ENCODE measurements at places on chromosomes 11 and 22.
A peak's percentile ranks its signal among the peaks of the same experiment; 100 is the strongest.

DNA sequence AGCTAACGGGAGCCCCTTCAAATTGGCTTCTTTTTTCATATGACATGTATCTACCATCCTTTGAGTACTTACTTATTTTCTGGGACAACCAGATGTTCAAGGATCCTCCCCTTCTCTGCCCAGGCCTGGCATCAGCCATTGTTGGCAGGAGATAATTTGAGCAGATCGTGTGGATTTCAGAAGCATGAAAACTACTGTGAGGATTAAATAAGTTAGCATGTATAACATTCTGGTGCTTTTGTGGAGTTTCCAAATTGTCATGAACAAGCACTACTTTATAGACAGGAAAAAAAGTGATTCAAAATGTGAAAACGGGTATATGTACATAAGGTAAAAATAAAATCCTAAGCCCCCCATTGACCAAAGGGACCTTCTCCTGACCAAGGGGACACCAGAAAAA lies 2.1 kb upstream of the NADSYN1 start:
- DNase-seq, result no peak

DNA sequence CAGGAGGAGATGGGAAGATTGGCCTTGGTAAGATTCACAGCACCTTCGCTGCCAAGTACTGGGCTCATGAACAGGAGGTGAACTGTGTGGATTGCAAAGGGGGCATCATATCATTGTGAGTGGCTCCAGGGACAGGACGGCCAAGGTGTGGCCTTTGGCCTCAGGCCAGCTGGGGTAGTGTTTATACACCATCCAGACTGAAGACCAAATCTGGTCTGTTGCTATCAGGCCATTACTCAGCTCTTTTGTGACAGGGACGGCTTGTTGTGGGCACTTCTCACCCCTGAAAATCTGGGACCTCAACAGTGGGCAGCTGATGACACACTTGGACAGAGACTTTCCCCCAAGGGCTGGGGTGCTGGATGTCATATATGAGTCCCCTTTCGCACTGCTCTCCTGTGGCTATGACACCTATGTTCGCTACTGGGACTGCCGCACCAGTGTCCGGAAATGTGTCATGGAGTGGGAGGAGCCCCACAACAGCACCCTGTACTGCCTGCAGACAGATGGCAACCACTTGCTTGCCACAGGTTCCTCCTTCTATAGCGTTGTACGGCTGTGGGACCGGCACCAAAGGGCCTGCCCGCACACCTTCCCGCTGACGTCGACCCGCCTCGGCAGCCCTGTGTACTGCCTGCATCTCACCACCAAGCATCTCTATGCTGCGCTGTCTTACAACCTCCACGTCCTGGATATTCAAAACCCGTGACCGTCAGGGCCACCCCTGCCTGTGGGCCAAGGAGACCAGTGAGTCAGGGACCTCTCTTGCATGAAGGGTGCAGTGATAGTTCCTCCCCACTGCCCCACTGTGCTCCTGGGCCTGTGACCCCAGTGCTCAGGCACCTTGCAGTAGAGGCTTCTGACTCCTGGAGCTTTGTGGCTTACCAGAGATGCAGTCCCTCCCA lies 83.6 kb downstream of the BCR start:
- DNase-seq, result peak; percentile 68

- DNase-seq, result no peak
These were observed 1181.0 kb upstream of the TENM4 start for GRCh38 chr11:80621871-80622270.

DNA sequence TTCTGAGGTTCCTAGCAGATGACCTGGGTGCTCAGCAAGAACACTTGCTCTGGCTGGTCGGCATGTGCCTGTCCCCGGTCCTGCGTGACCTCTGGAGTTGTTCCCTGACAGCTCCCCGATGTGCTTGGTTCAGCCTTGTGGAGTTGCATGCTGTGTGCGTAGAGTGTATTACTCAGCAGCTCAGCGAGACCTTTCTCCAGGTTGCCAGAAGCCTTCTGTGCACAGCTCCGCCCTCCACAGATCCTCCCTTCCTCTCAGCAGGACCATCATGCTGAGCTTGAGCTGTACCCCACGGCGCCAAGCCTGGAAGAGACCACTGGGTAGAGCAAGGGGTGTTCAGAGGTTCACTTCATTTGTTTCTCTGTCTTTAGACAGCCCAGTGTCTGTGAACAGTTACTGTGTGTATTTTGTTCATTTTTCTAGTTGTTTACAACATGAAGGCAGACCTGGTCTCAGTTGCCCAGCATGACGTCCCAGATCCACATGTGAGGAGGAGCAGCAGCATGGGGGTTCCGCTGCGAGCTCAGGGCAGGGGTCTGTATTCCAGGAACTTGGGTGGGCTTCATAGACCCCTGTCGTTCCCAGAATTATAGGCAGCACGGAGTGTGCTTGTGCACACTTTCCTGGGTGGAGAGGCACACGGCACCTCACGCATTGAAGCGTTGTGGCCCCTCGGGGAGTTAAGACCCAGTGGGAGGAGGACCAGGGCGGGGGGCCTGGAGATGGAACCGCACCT lies 148.6 kb downstream of the IGLL1 start:
- no peak for DNase-seq

DNA sequence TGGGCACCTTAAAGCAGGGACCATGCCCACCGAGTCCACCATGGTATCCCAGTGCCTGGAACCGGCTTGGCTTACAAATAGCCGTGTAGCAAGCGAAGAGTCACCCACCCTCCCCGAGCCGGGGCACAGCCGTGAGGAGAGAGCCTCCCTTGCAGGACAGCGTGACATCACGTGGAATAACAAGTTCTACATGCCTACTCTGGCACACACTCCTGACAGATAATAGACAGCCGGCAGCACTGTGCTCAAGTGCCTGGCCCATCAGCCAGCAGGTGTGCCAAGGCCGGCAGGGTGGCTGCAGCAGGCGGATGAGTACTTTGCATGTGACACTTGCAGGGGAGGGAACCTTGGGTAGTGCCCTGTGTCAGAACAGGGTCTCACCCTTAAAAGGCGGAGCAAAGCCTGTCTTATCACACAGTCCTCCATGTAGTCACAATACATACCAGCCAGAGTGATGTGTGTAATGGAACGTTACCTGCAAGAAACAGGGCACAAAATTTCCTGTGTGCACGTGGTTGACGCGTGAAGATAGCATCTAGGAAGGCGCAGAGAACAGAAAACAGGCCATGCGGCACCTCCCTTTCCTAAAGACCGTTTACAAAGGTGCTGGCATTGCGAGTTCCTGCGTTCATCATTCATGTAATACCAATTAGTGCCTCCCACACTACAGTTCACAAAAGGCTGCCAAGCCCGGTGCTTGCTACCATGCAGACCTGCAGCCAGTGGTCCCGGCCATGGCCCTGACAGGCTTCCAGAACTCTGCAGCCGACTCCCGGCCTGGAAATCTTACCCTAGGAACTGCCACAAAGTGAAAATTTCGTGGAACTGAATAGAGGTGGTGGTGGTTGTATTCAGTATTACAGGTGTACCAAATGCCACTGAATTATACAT lies 16.4 kb downstream of the TOM1 start:
- DNase-seq, result peak; percentile 17

GRCh38 chr11:95076416-95076815 lies 9.7 kb downstream of the SRSF8 start:
- DNase-seq, result no peak

- DNase-seq, result no peak
These were observed 137.3 kb upstream of the RASSF10 start for GRCh38 chr11:12871788-12872321.

- no peak for DNase-seq
These were observed 8.0 kb downstream of the B3GNT6 start for GRCh38 chr11:77042111-77042726.

- no peak for DNase-seq
These were observed 48.1 kb upstream of the SPATA19 start for GRCh38 chr11:133893381-133893780.

GRCh38 chr11:44595964-44596381 lies 30.5 kb downstream of the CD82 start:
- DNase-seq, result no peak

DNA sequence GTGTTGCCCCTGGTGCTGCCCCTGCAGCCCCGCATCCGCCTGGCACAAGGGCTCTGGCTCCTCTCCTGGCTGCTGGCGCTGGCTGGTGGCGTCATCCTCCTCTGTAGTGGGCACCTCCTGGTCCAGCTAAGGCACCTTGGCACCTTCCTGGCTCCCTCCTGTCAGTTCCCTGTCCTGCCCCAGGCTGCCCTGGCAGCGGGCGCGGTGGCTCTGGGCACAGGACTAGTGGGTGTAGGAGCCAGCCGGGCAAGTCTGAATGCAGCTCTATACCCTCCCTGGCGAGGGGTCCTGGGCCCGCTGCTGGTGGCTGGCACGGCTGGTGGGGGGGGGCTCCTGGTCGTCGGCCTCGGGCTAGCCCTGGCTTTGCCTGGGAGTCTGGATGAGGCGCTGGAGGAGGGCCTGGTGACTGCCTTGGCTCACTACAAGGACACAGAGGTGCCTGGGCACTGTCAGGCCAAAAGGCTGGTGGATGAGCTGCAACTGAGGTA lies 278 bp downstream of the ROM1 start:
- DNase-seq, result no peak

GRCh38 chr11:69969890-69970784 lies 108.0 kb upstream of the ANO1 start:
- no peak for DNase-seq

- DNase-seq, result no peak
These were observed 6.5 kb downstream of the MMP1 start for GRCh38 chr11:102791271-102792036.

- no peak for DNase-seq
These were observed 46.5 kb downstream of the NFAM1 start for GRCh38 chr22:42385696-42386095.

DNA sequence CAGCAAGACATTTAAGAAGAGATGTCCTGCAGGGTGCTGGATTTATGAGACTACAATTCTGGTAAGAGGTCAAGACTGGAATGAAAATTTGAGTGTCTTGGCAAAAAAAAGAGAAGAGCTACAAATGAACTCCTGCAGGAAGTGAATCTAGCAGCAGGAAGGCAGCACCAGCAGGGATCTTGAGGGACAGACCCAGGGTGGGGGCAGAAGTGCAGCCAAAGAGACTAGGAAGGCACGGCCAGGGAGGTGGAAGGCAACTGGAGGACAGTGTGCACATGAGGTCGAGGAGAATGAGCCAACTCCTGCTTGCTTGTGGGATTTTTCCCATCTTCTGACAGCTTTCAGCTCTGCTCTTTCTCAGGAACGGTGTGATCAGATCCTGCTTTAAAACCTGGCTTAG lies 263.2 kb downstream of the BUD13 start:
- DNase-seq, result no peak

- no peak for DNase-seq
These were observed 56.1 kb downstream of the APOL3 start for GRCh38 chr22:36104435-36104834.

DNA sequence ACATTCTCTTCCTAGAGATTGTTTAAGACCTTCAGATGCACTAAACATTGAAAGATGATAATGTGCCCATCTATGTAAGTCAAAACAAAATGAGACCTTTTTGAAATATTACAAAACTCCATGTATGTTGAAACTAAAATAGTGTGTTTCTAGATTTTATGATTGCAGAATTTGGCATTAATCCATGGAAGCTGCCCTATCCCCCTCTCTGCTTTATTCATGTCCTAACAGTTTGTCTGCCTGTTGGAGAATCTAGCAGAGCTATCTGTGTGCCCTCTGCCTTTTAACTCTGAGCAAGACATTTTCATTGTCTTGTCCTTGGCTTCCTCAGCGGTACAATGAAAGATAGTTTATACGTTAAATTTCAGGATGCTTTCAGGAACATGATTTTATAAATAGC lies 105.5 kb downstream of the FAT3 start:
- no peak for DNase-seq

DNA sequence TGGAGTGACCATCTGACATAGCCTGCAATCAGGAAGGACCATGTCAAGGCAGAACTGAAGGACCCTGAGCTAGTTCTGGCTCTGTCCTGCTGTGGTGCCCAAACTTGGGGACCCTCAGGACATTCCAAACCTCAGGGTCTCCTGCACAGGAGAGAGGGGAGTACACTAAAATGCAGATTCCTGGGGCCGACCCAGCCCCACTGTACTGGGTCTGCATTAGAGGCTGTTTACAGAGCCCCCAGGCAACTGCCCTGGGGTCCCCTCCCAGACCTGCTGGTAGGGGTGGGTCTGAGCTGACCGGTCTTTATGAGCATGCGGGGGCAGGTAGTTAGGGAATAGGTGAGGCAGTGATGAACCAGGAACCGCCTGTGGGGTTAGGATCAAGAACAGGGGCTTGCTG lies 6.8 kb downstream of the TRPM5 start:
- no peak for DNase-seq

DNA sequence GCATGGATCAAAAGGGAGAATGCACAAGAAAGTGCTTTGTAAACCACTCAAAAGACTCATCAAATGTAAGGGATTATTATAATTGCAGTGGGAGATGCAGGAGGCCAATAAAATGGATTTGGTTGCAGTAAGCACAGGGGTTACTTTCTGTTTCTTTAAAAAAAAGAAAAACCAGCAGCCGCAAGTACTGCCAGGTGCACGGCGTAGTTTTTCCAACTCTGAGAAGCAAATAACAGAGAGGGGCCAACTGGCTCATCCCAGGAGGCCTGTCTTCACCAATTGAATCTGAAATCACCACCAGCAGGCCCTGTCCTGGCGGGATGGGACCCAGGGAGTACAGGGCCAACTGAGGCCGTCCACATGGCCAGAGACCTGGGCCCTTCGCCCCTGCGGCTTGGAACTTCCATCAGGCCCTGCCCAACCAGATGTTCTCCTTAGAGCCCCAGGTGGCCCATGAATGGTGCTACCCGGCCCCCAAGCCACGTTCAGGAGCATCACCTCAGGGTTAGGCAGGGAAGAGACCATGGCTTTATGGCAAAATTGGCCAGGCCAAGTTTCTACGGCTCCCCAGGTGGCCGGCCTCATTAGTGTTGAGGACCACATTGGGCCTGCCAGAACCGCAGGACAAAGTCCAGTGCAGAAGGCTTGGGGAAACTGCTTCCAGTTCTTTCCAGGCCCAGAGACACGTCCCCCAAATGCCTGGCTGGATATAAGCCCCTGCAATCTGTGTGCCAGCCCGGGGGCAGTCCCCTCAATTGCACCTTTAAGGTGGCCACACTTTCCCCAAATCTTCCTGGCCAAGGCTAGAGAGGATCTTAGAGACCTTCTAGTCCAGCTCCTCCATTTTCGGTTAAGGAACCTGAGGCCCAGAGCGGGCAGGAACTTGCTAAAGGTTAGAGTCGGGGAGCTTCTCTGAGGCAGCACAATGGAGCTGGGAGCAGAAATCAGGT lies 61.7 kb downstream of the CHRDL2 start:
- DNase-seq, result no peak

- DNase-seq, result no peak
These were observed 33.9 kb downstream of the SYTL2 start for GRCh38 chr11:85776951-85777602.

- no peak for DNase-seq
These were observed 341.6 kb downstream of the MN1 start for GRCh38 chr22:27459999-27460398.

DNA sequence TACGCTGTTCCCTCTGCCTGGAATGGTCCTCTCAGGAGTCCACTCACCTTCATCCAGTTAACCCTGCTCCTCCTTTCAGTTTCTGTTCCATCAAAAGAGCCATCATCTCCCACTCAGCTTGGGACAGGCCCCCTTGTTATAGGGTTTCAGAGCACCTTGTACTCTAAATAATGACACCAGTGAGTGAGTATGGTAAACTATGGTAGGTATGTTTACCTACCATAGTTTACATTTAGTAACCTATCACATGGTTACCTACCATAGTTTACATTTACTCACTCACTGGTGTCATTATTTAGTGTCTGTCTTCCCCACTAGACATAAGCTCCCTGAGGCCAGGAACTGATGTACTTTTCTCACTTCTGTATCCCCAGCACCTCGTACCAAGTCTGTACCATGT lies 130.2 kb upstream of the SESN3 start:
- no peak for DNase-seq

Measured in CD4-positive, alpha-beta T cell treated with Interleukin-15 for 4 hours (primary cell).